Left ventricle myocardium superior (tissue), 1 donor: ENCODE measurements at places on chromosomes 3 and 15.
A peak's percentile ranks its signal among the peaks of the same experiment; 100 is the strongest.

- no peak for DNase-seq
Observed at GRCh38 chr3:136617198-136617597, 135.0 kb downstream of the STAG1 start.

- DNase-seq = no peak
Observed at GRCh38 chr3:70982700-70983140, 600.8 kb downstream of the FOXP1 start.

DNA sequence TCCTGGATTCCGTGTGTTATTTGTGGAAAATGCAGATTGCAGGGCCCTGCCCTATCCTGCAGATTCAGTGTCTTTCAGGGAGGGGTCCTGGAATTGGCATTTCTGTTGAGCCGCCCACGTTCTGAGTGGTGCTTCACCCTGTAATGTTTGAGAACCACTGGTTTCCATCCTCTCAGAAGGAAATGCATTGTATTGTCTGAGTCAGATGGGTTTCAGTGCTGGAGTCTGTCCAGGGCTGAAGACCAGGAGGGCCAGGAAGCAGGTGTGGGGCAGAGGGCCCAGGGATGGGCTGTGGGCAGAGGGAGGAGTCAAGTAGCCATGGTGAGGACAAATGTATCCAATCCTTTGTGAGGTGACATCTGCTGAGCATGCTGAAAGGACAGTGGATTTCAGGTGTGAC is 123.8 kb downstream of the SV2B start:
- no peak for DNase-seq

- DNase-seq = no peak
Observed at GRCh38 chr15:101558221-101558941, 68.9 kb upstream of the PCSK6 start.

DNA sequence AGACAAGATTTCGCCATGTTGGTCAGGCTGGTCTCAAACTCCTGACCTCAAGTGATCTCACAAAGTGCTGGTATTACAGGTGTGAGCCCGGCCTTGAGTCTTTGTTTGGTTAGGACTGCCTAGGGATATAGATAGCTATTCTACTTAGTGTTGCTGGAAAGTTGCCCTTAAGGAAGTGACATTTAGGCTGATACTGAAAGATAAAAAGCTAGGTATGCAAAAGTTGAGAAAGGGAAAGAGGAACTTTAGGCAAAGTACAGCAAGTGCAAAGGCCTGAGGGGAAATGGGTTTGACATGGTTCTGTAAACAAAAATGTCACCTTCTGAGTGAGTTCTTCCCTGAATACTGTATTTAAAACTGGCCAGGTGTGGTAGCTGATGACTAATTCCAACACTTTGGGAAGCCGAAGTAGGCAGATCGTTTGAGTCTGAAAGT is 111.5 kb downstream of the ZNF609 start:
- no peak for DNase-seq

DNA sequence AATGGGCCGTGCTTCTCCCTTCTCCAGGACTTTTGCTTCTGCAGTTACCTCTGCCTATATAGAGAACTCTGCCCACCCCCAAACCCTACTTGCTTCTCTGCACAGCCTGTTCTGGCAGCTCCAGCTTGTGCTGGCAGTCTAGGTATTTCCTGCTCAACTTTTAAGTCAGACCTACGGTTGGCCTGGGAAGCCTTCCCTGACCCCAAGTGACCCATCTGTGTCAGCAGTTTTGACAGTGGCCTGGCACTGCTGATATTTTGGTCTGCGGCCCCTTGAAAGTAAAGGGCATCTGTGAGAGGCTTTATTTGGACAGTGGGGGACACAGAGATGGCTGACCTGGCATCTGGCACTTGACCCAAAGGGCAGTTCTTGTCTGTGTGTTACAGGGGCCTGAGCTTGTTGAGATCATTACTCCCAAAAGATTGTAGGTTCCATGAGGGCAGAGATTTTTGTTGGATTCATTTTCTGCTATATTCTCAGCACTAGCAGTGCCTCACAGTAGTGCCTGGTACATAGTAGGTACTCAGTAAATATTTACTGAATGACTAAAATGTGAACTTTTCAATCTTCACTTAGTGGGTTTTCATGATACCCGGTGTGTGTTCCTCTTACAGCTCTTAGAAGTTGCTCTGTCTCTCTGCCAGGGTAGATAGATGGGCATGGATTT is 55.2 kb upstream of the TRAK1 start:
- DNase-seq = peak; percentile 75

- no peak for DNase-seq
Observed at GRCh38 chr3:194133661-194134230, 2.2 kb upstream of the HES1 start.

DNA sequence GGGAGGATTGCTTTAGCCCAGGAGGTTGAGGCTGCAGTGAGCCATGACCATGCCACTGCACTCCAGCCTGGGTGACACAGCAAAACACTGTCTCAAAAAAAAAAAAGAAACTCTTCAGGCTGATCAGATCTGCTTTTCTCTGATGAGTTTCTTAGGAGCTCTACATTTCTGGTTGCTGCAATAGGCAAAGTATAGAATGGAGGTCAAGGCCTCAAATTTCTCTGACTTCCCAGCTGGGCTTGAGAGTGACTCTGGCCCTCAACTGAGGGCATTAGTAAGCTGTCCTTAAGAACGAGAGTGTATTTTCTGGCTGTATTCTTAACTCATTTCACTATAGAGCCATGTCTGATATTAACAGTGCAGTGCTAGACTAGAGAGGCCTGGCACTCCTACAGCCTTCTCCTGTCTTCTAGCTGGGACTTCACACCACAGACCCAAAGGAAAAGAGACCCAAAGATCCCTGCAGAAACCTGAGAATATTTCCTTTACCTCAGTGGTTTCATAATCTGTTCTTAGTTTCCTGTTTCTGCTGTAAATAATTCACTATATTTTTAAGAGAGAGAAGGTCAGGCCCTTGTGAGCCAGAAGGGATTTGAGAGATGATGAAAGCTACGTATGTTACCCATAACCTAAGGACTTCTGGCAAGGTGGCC is 2.0 kb upstream of the NR1I2 start:
- no peak for DNase-seq

DNA sequence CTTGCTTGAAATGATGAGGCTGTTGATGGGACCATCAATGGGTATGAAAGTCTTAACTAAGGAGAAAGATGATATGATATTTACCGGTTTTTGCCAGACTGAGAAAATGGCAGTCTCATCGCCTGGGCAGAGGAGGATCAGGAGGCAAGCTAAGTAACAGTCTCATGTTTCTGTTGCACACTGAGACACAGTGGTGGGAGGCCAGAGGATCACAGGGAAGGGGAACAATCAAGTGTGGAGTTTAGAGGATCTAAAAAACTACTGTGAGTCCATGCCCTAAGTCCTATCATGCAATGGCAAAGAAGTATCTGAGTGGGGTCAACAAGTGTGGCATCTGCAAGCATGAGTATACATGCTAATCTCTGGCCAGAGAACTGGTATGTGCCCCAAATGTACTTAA is 62.2 kb downstream of the SUMF1 start:
- DNase-seq = no peak

DNA sequence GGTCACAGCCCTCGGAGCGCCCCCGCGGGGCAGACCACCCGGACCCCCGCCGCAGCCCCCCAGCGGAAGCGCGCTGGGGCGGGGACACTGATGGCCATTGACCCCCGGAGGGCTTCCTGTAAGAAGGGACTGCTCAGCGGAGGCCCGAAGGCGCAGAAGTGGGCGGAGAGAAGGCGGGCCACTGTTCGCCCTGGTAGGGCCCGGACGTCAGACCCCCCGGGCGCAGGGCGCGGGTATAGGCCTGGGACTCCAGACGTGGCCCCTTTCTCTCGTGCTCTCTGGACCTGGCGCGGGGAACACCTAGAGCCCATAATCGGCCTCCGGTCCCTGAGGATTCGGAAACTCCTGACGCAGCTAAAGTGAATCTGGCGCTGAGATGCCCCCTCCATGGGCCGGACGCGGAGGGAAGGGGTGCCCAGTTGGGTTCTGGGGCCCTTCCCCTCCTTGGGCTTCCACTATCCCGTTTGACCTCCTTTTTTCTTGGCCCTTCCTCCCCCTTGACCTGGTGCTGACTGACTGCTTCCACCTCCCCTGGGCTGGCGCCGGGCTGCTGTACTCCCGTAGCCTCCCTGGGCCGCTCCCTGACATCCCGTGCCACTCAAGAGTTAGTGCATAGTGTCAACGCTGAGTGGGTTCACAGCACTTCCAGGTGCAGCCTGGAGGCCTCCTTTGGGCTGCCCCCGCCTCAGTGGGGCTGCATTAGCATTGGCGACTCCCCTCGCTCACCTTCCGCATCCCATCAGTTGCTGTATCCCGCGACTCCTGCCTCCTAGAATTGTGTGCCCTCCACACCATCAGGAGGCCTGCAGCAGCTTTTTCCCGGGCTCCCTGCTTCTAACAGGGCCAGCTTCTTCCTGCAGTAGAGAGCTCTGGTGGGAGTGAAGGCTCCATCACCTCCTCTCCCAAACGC is 694 bp downstream of the ABTB1 start:
- peak; percentile 79 for DNase-seq

DNA sequence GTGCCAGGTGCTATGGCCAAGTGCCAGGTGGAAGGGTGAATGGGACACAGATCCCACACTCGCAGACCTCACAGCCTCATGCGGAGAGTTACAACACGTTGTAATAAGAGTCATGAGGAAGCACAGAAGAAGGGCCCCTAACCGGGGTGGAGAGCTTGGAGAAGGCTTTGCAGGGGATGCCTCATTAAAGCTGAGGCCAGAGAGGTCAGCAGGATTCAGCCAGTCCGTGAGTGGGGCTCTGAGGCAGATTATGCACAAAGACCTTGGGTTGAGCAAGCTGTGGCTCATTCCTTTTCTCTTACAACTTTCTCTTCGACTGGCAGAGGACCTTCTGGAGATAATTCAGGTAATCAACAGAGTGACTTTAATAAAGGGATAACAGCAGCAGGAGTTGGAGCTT is 65.3 kb upstream of the SNRK start:
- DNase-seq = no peak
